DMS53 (cell line): ENCODE measurements at places on chromosomes 3 and 15.

DNA sequence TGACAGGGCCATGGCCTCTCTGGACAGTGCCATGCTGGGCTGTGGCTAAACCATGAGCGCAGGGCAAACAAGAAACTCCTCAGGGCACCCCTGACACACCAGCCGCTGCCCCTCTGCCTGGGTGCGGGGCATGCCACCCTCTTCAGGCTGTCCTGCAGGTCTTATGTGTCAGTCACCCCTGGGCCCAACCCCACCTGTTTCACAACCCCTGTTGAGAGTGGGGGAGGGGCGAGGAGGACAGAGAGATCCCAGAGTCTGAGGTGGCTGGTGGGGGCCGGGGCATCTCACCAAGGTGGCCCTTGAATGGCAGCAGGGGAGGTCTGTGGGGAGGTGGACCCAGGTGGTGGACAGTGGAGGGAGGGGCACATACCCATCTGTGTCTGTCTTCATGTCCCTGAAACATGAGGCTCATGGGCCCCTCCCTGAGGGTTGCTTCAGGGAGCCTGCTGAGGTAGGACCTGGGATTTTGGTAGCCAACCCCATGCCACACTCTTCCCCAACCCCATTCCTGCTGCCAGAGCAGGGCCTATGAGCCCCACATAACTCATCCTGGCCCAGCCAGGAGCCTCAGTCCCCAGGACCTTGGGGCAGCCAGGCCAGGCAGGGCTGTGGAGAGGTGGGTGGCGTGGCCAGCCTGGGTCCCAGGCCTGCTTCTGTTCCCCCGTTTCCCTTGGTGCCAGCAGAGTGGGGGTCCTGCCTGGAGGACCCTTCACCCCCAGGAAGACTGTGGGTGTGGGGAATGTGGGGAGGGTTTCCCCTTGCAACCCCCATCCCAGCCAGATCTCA, 1.7 kb upstream of the STAB1 start:
- no peak for DNase-seq

DNA sequence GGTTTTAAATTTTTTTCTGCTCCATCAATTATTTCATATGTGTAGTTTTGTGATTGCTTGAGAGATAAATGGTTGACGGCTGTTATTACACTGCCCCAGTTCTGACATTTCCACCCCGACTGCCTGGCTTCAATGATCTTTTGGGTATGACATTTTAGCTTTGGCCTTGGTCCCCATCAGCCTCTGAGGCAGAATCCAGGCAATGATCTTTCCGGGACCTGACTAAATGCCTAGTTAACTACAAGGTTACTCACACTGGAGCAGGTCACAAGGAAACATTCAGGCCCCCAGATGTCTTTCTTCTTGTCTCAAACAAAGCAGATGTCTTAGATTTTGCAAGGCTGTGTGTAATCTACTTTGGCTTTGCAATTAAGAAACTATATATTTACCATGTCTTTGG, 61.1 kb upstream of the TMCO5A start:
- no peak for DNase-seq

DNA sequence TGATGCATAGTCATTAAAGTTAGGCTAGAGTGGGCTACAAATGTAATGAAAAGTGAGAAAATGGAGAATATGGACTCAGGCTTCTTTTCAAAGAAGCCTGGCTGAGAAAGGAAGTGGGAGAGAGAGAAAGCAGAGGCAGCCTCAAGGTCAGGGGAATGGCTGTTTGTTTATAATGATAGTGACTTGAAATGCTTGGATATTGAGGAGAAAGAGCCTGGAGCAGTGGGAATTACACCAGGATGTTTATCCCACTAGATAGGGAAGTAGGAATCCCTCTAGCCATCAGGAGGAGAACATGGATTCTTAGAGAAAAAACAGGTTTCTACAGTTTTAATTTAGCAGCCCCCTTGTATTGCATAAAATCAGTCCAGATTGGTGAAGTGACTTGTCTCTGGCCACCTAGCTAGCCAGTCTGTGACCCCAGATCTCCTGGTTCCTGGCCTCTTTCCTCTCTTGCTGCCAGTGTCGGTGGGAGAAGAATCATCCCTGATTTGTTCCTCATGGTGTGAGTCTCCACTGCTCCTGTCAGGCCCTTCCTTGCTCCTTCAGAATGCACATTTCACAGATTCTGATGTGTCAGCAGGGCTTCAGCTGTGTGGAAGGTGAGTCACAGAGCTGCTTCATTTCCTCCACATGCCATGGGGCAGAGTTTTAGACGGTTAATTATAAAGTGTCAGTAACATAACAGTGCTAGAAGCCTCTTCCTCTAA, 32.9 kb downstream of the SEMA6D start:
- peak; percentile 2 for DNase-seq

- peak; percentile 43 for DNase-seq
Measured at GRCh38 chr15:69200832-69201745, 40.7 kb downstream of the GLCE start.

GRCh38 chr15:70766597-70766996, 3.2 kb upstream of the UACA start:
- no peak for DNase-seq

DNA sequence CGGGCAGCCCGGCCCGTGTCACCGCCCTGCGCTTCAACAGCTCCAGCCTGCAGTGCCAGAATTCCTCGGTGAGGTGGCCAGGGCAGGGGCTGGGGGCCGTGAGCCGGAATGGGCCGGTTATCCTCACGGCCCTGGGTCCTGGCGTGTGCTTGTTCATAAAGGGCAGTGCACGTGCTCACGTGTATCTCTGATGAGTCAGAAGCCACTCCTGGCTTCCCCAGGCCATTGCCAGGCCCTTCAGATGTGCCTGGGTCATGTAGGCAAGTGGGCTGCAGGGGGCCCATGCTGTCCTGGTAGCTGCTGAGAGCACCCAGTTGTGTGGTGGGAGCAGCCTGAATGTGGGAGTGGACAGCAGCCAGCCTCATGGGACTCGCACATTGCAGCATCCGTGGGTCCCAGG, 29.2 kb downstream of the PLXNA1 start:
- DNase-seq: no peak

- no peak for DNase-seq
Measured at GRCh38 chr3:148510116-148510515, 187.6 kb upstream of the AGTR1 start.

DNA sequence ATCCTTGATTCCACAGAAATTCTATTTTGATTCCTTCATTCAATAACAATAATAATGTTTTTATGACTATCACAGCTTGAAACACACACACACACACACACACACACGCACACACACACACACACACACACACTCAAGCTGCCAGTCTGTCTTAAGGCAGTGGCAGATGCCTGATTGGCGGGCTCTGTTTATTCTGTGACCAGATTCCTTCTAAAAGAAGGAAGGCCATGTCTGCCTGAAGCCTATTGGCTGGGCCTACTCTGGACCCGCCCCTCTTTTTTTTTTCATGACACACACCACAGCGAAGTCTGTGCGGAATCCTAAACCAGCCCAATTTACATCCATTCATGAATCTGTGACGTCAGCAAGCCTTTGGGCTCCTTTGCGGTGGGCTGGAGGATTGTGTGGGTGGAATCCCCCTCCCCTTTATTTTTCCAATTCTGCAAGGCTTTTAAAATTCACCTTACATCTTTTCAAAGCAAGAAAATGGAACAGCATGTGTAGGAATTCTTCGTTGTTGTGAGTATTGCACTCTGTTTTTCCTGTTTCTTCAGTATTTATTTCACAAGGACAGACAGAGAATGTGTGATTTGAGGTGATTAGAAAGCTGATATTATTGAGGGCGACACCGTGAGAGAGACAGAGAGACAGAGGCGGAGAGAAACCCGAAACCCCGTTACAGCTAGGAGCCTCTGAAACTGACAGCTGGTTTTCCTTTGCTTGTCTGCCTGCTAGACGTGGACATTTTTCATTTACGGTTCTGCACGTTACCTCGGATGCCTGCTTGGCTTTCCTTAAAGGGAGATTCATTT, at the start of gene MAP3K13:
TSS of gene MAP3K13 (plus strand) at position 287 of the 812 bp plus-strand sequence. CDS start 65,446 bp downstream, outside the sequence.
- peak; percentile 96 for DNase-seq

GRCh38 chr3:194097141-194097882, 38.6 kb upstream of the HES1 start:
- DNase-seq: no peak

DNA sequence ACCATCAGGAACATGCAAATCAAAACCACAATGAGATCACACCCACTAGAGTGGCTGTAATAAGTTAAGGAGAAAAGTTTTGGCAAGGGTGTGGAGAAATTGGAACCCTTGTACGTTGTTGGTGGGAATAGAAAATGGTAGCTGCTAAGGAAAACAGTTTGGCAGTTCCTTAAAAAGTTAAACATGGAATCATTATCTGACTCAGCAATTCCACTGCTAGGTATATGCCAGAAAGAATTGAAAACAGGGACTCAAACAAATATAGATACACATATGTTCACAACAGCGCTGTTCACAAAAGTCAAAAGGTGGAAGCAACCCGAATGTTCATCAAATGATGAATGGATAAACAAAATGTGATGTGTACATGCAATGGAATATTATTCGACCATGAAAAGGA, 138.8 kb upstream of the ATP2B2 start:
- no peak for DNase-seq

GRCh38 chr3:53885239-53885638, 3.3 kb upstream of the ACTR8 start:
- peak; percentile 1 for DNase-seq

DNA sequence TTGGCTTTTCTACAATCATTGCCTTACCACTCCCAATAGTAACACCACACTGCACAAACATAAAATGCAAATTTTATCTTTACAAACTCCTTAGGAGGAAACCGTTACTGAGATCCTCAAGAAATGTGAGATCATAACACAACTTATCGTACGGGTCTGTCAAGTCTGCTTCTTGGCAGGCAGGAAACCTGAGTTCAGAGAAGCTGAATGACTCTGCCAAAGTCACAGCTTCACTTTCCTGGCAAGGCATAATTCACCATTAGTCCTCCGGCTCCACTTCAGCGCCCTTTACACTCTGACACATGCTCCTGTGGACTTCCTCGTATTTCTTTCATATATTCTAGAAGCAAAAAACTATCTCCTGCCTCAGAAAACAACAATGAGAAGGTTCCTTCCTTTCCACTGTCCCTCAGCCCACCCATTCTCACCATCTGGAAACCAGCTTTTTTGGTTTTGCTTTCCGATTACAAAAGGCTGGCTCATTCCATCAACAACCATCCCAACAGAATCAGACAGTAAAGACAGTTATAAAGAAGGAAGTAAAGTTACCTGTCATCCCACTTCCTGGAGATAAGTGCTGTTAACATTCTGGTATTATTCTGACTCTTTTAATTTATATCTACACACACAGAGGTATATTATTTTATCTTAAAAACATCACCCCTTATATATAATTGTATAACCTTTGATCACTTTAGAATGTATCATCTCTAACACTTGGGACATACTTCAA, 223.4 kb downstream of the STT3B start:
- no peak for DNase-seq

- no peak for DNase-seq
Measured at GRCh38 chr3:79994397-79994796, 226.6 kb upstream of the ROBO1 start.

DNA sequence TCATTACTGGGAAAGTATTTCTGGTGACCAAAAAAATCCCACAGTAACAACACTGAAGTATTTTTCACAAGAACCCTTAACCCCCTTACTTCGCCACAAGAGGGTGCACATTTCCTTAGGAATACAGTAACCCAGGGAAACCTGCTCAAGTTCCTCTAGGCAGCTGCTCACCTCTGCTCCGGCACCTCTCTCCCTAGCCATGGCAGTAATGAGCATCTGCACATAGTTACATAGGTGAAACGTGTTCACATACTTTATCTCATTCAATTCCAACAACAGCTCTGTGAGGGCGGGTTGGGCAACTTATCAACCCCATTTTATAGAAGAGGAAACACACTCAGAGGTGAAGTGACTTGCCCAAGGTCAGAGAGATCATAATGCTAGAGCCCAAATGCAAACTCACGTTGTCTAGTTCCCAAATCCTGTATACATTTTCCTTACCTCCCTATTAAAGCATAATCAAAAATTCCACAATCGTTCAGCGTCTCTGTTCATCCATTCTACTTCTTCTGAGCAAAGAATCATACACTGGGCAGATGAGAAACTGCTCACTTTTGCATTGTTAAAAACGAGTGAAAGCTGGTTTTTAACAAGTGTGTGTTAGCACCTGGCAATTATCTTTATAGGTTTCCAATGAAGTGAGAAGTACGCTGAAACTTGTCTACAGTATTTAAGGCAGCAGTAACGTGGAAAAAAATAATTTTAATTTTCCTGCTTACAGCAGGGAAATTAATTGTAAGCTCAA, 90.7 kb downstream of the IGF2BP2 start:
- DNase-seq: peak; percentile 83

DNA sequence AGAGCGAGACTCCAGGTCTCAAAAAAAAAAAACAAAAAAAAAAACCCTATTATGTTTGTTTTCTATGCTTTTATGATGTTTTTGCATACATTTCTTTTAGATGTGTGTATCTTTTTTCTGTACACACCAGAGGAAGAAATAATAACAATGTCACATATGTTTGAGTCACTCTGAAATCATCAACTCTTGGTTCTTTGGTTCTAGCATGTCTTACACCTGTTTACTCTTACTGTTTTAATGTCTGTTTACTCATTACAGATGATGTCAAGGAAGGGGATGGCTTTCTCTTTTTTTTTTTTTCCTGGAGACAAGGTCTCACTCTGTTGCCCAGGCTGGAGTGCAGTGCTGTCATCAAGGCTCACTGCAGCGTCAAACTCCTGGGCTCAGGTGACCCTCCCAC, 24.1 kb downstream of the RHOA start:
- no peak for DNase-seq

DNA sequence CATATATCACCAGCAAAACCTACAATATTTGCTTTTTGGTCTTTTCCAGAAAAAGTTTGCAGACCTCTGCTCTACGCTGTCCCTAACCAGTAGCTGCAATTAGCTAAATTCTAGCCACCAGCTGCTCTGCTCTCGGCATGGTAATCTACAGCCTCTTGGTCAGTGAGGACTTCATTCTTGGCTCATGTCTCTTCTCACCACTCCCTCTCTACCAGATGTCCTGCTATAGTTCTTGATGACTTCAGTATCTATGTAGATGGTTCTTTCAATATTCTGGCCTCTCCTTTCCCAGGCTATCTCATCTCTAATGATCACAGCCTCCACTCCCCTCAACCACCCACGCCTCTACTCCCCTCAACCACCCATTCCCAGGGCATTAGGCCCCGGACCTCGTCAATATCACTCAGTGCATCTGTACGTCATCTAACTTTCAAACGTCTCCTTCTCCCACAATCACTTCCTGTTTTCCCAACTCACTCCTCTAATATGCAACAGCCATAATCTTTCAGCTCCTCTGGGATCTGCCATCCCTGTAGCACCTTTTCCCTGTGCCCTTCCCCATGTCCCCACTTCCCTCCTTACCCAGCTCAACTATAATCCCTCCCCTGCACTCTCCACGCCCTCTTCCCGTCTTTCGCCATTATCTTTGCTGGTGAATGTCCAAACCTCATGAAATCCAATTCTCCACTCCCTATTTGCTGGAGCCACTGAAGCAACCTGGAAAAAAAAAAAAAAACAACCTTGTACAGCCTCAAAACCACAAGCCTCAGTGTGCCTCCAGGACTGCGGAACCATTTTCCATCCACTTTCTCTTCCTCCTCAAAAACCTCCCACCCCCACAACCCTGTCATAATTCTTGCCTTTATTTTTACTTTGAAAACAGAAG, 429.4 kb upstream of the PROK2 start:
- DNase-seq: no peak

GRCh38 chr3:3862534-3862933, 63.3 kb downstream of the LRRN1 start:
- DNase-seq: no peak

GRCh38 chr15:51186181-51186705, 91.5 kb upstream of the TNFAIP8L3 start:
- no peak for DNase-seq

GRCh38 chr15:77607894-77608261, 24.8 kb downstream of the LINGO1 start:
- DNase-seq: no peak
